ENCODE measurements at places on chromosomes 12 and 14. TPM values are rescaled to one million over a fixed set of nuclear protein-coding genes. Genes with fewer than 3 reads are reported as not detected.

DNA sequence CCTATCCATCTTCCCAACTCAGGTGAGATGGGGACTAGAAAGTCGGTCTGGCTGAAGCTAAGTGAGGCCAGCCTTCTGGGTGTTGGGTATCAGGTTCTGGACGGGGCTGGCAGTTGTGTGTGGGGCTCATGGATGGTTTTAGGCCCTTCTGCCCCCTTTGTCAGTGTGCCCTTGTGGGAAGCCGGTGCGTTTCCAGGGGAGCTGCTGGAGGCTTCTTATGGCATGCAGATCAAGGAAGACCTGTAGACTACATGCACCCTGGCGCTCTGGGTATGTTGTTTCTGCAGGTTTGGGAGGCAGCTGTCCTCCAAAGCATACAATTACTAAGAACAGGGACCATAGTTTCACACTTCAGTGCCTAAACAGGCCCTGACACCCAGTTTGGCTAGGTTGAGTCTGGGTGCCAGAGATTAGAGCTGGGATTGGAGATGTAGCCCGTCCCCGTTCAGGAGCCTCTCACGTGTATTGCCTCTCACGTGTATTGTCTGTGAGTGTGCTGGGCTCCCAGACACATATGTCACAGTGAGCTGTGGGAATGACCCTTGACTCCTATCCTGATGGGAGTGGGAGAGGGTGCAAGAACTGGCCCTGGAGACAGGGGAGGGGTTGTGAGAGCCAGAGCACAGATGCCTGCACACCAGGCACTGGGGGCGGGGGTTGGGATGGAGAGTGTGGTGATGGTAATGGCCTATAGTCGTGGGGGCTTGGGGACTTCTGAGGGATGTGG lies 84.4 kb downstream of the SLC25A47 start:
- no peak for DNase-seq

DNA sequence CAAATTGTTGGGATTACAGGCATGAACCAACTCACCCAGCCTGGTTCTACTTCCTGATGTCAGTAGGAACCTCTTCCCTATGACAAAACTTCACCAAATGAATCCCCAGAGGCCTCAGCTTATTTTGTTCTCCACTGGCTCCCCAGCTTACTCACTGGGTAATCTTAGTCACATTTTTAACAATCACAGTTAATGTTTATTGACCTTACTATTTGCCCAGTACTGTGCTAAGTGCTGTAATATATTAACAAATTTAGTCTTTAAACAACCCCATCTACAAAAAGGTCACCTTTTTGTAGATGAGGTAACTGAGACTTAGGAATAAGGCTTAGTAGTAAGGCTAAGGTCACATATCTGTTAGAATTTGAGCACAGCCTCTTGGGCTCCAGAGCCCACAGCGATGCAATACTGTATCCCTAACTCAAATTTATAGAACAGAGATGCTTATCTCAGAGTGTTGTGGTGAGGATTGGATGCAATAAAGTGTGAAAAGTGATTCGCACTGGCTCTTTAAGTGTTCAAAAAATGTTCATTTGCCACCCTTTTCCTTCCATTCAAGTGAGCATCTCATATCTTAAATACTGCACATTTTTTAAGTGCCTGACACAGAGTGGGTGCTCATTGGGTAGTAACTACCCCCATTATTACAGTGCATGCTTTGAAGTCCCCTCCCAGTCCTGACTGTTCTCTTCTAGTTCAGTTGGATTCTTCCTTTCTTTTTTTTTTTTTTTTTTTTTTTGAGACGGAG lies 146.4 kb upstream of the ARHGAP5 start:
- DNase-seq = no peak

- peak; percentile 94 for DNase-seq
Measured at GRCh38 chr12:121789800-121790728, 3.4 kb downstream of the RHOF start.

DNA sequence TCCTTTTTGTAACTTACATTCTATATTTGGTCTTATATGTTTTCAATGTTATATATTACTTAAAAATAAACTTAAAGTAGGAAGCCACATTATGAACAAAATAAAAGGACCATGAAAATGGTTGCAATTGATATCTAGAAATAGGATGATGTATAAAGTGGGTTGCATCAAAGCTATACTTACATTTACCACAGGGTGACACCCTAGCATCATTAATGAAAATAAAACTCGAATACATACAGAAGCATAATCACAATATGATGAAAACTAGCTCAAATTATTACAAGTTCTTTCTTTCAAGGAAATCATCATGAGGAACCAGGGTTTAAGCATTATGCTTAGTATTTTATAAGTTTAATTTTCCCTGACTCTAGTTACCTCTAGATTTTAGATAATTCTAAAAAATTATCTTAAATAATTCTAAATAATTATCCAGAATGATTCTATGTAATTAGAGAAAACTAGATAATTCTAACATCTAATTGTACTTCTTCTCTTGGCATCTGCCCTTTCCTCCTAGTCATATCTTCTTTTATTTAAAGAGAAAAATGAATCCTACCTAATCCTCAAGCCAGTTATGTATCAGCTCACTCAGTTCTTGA lies 31.2 kb downstream of the TAS2R7 start:
- peak; percentile 42 for DNase-seq

DNA sequence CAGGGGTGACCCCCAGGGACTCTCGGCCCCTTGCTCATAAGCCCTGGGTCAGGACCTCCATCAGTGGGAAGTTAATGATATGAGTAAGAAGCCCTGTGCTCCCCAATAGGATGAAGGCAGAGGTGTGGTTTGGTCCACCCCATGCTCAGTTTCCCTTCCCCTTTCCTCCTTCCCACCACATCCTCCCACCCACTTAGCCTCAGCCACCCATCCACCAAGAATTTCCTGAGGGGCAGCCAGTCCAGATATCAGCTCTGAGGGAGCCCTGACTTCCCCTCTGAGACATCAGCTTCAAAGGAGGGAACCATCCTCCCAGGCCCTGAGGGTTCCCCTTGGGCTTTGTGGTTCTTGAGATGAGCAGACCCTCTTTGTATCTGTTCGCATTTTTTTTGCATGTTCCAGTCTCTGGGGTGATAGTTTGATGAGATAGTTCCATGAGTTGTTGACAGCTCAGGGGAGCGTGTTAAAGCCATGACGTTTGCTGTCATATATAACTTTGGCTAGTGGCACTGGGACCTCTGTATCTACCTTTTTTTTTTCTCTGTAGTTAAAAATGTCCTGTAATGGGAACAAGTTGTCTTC lies 71.2 kb downstream of the LGMN start:
- no peak for DNase-seq

Gene RASSF9
- not detected for total RNA-seq

Gene TSPAN19
- total RNA-seq = not detected

Gene HOXC10
- not detected for total RNA-seq

Gene KSR2
- 0.20 TPM for total RNA-seq

DNA sequence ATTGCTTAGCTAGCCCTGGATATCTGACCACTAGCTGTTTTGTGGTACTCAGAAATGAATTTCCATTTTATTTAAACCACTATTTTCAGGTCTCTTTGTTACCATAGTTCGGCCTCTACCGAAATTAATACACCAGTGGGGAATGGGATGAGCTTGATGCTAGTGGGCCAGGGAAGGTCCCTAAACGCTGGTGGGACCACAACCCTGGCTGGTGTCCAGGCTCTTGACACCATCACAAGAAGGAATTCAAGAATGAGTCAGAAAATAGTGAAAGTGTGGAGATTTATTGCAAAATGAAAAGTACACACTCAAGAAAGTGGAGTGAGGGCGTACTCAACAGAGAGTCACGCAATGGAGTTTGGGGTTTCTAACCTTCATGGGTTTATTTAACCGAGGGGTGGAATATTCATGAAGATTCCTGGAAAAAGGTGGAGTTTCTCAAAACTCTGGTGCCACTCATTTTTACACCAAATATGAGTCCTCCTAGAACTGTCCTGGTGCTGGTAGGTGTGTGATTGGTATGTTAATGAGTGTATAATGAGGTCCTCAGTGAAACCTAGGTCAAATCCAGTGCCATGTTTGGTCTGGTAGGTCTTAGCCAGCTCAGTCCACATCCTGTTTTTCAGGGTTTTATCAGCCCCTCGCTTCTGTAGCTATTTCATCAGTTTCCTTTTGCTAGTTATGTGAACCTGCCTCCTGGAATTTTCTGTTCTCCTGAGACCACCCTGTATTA lies 38.9 kb upstream of the LRP6 start:
- DNase-seq = no peak

Gene ZBTB39
- 8.6 TPM for total RNA-seq

DNA sequence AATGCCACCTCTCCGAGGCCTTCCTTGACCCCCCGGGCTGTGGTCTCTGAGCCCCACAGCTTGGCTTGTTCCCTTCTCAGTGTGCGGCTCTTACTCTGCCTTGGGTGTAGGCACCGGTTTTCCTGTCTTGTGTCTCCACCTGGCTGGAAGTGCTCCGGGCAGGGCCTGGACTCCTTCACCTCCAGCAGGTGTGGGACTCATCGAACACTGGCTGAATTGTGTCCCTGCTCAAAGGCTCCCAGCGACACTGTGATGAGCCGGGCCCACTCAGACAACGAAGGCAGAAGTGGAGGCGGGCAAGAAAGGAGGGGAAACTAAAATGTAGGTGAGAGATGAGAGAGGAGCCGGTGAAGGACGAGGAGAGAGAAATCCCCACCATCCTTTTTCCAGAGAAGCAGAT lies 18.0 kb downstream of the TMEM63C start:
- no peak for DNase-seq

GRCh38 chr14:68651075-68651474 lies 141.8 kb downstream of the ZFP36L1 start:
- no peak for DNase-seq

DNA sequence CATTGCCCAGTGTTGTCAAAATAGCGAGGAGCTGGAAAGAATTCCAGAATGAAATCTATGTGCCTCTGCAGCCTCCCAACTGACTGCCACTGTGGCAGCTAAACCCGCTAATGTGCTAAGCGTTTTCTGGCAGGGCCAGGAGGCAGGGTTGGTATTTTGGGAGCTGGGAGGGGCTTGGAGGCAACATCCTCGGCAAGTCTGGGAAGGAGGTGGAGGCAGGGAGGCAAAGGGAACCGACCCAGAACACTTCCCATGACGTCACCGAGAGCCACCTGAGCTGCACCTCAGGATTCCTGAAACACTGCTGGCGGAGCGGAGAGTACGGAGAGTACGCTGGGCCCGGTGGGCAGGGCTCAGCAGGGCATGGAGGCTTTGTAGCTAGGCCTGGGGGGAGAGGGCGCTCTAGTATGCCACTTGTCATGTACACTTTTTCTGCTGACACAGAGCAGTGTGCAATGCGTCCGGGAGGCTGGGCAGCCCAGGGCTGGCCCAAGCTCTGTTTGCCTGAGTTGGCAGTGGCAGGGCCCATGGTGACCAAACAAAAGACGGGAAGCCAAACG lies 81.5 kb downstream of the DPF3 start:
- DNase-seq = no peak

- no peak for DNase-seq
Measured at GRCh38 chr12:104718304-104718929, 239.7 kb downstream of the SLC41A2 start.

- peak; percentile 51 for DNase-seq
Measured at GRCh38 chr14:102362084-102362483, 606 bp downstream of the CINP start.

GRCh38 chr12:12167847-12168246 lies 97.1 kb downstream of the BCL2L14 start:
- no peak for DNase-seq

DNA sequence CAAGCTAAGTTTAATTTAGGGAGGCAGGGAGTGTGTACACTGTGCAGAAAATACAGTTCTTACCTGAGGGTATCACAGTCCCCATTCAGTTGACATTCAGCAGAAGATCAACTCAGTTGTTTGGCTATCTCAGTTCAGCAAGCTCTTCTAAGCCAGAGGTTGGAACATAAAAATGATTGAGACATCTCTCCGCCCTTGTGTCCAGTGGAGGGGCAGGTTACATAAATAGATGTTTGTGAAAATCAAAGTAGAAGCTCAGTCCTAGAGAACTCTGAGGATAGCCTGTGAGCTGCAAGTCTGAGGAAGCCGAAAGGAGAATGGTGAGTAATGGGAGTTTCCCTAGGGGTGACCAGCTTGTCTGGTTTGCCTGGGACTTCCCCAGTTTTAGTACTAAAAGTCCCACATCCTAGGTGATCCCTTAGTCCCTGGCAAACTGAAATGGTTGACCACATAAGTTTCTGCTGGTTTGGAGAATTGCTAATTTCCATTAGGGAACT lies 251.4 kb upstream of the ATP2B1 start:
- DNase-seq = no peak

GRCh38 chr12:49223590-49224369 lies 34.9 kb upstream of the TUBA1A start:
- DNase-seq = no peak

Gene NGB
- not detected for total RNA-seq

- no peak for DNase-seq
Measured at GRCh38 chr14:73460691-73461127, 2.4 kb upstream of the NUMB start.

All from CD4-positive, CD25-positive, alpha-beta regulatory T cell (primary cell).